Esophagus squamous epithelium (tissue), 5 donors: ENCODE measurements at places on chromosomes 1 and 21.

DNA sequence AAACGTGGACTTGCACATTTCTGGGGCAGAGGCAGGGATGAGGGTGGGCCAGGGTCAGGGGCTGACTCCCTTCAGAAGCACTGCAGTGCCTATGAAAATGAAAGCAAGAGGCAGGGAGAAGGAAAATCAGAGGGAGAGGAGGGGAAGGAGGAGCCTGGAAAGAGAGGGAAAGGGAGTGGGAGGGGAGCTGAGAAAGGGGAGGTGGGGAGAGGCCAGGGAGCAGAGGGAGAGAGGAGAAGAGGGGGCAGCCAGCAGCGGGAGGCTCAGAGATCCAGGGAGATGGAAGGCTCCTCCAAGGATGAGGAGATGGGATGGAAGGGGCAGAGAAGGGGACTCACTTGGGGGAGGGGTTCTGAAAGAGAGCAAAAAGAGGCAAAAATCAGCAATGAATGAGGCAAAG is 96.3 kb upstream of the KLHDC7A start:
- no peak for DNase-seq

- DNase-seq, result no peak
Observed at GRCh38 chr1:9823693-9823942, 147 bp downstream of the CLSTN1 start.

DNA sequence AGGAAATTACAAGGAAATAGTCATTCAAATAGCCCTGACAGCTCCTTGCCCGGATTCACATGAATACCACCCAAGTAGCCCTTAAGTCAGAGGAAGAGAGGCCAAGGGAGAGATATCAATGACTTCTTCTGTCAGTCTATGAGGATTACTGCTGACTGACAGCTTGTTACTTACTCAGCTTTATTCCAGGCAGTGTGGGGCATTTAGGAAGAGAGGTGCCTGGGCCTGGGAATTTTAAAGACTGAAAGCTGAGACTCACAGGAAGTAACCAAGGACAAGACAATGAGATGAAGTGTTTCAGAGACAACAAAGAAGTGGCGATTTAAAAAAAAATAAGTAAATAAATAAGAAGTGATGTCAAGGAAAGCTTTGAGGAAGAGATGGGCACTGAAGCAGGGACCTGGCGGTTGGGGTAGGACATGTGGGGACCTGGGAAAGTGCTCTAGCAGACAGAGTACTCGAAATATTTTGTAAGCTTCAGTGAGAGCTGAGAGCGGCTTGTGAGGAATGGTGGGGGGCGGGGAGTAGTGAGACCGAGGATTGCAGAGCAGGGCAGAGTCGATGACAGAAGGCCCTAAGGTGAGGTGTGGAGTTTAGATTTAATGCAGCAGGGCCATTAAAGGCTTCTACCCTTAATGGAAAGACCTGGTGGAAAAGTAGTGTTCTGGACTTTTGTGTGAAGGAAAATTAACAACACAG is 58.9 kb downstream of the ST3GAL3 start:
- DNase-seq, result no peak

DNA sequence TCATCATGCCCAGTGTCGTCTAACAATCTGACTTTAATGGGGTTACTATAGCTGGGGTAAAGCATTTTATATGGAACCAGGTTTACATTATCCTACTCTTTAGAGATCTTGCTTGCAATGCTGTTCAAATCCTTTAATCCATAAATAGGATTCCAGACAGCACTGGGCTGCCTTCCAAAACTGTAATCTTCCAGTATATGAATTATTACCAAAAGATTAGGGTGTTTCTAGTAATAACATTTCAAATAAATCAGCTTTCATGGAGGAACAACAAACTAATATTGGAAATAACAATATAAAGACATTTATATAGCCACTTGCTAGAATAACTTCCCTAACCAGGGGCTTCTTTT is 88.6 kb upstream of the PLXNA2 start:
- no peak for DNase-seq

DNA sequence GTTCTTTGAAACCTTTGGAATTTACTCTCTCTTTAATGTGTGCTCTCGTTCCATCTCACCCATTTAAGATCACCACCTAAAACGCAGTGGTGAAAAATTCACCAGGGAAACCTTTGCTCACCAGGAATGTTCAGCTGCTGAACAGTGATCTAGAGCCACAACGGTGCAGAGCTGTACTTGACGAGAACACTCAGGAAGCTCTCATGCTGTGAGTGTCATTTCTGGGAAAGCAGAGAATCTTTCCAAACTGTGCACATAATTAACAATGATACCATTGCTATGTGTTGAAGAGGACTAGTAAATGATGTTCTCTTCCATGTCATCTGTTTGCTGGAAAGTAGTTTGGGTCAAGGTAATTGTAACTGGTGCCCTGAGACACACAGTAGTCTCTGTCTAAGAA is 117.1 kb downstream of the ZZZ3 start:
- no peak for DNase-seq

- no peak for DNase-seq
Observed at GRCh38 chr1:202167708-202168415, 7.5 kb upstream of the PTPN7 start.
